ENCODE measurements at places on chromosomes 12 and 14. TPM values are rescaled to one million over a fixed set of nuclear protein-coding genes. Genes with fewer than 3 reads are reported as not detected.

Gene PSMD9
- 125 TPM for total RNA-seq

Gene B4GALNT1
- total RNA-seq = 44.0 TPM

Gene TRIM9
- 13.7 TPM for total RNA-seq

Gene HHIPL1
- 0.16 TPM for total RNA-seq

Gene MYH6
- 0.08 TPM for total RNA-seq

Gene TBX3
- total RNA-seq = 38.2 TPM

Gene PDE3A
- 3.1 TPM for total RNA-seq

Gene CLEC2A
- not detected for total RNA-seq

Gene ARMH4
- 1.5 TPM for total RNA-seq

Gene PTCSC3
- total RNA-seq = not detected

Gene EID3
- total RNA-seq = 7.0 TPM

Gene OR10G2
- total RNA-seq = not detected

Gene SDR9C7
- not detected for total RNA-seq

Gene BHLHE41
- total RNA-seq = 0.93 TPM

Gene DNAJC22
- total RNA-seq = 23.4 TPM

Gene CLEC1B
- not detected for total RNA-seq

Gene SENP1
- 11.4 TPM for total RNA-seq

Gene KRT71
- total RNA-seq = not detected

Gene CELA1
- total RNA-seq = not detected

Gene LMO3
- total RNA-seq = not detected

Gene SLC5A8
- not detected for total RNA-seq

Gene NELL2
- 0.11 TPM for total RNA-seq

Gene JAG2
- 24.4 TPM for total RNA-seq

Gene GCN1
- total RNA-seq = 55.1 TPM

Gene SAMD15
- total RNA-seq = 1.9 TPM

Gene CACNA1C
- 0.09 TPM for total RNA-seq

Gene AGAP2
- total RNA-seq = 0.23 TPM

Gene LRP6
- total RNA-seq = 11.5 TPM

Gene OR4E2
- total RNA-seq = not detected

Gene PLEKHD1
- total RNA-seq = 0.03 TPM

Gene SPATA7
- total RNA-seq = 3.6 TPM

Gene RNASE9
- total RNA-seq = not detected

Gene HRK
- total RNA-seq = 1.6 TPM

Gene CD69
- total RNA-seq = not detected

Gene KRT75
- 0.07 TPM for total RNA-seq

Gene PSMB5
- total RNA-seq = 300 TPM

Gene FBXO34
- 11.0 TPM for total RNA-seq

Gene PPP1R36
- total RNA-seq = 0.38 TPM

Gene ENDOU
- total RNA-seq = not detected

Gene RTN1
- total RNA-seq = not detected

Gene TMEM52B
- total RNA-seq = not detected

Gene GMFB
- 74.3 TPM for total RNA-seq

Gene FAIM2
- total RNA-seq = not detected

Gene RNASE7
- total RNA-seq = not detected

Gene FBRSL1
- 70.8 TPM for total RNA-seq

Gene ALKBH1
- total RNA-seq = 14.9 TPM

Gene CLEC4E
- 0.17 TPM for total RNA-seq

Gene FAM186B
- total RNA-seq = 0.19 TPM

Gene ABHD12B
- total RNA-seq = not detected

Gene MON2
- 15.4 TPM for total RNA-seq

Gene MMAB
- total RNA-seq = 34.0 TPM

Gene RAD9B
- total RNA-seq = 0.22 TPM

Gene FOXG1
- 0.15 TPM for total RNA-seq

Gene KRT77
- total RNA-seq = not detected

Gene KRT79
- 0.08 TPM for total RNA-seq

All from A549 treated with Mapracorat at 1 μM for 4 hours (cell line).